ENCODE measurements at places on chromosomes 3 and 15.

DNA sequence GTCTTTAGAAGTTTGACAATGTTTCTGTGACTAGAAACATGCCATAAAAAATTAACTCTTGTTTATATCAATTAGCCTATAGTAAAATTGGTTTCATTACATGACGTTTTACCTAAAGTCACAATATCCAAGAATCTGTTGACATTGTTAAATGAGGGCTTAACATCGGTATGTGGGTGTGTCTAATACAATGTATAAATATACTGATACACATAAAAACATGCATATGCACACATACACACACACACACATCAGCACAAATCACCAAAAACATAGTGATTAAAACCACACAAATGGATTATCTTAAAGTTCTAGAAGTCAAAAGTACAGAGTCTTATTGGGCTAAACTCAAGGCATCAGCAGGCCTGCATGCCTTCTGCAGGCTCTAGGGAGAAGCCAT is 456.7 kb downstream of the NTRK3 start:
- no peak for DNase-seq

DNA sequence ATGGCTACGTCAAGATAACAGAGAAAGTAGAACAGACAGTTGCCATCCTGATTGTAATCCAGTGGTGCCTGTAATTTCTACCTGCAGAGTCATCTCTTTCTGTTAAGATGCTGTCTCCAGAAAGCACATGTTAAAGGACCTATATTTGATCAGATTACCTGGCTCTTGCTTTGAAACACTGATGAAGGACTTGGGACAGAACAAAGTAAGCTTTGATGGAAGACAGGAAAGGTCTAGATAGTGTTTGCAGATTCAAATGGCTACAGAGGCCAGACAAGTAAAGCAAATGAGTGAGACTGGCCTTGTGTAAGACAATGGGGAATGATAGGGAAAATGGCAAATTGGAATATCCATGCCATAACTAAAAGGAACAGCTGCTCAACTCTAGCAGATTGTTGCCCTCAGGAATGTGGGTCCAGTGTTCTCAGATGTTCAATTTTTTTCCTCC is 1.8 kb upstream of the GSK3B start:
- DNase-seq = no peak

- DNase-seq = no peak
Observed at GRCh38 chr3:177565981-177566380, 368.7 kb upstream of the TBL1XR1 start.

- DNase-seq = no peak
Observed at GRCh38 chr3:38313695-38314094, 31.6 kb downstream of the SLC22A14 start.

- no peak for DNase-seq
Observed at GRCh38 chr3:174270841-174271240, 588.3 kb upstream of the NAALADL2 start.

DNA sequence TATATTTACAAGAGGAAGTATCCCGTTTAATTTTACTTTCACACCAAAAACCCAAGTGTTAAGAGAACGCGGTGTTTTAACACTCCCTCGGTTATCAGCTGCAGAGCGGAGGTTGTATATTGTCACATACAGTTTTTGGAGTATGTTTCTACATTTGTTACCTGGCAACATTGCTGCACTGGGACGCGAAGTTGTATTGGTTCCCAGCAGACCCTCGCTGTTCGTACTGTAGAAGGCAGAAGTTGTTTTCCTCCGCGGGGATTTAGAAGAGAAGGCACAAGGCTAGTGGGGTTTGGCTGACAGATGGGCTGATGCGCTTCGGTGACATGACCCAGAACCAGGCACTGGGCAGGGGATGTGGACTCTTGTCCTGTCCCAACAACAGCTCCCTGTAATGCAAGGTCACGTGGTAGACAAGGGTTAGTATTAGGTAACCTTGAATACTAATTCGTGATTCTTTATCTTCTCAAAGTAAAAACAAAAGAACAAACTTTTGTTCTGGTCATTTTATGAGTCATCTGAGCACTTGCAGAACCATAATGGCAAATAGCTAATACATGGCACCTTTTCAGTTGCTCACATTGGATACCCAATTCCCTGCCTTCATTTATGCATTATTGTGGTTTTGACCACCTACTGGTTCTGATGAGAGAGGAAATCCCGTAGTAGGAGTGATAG is 230.4 kb upstream of the BHLHE40 start:
- DNase-seq = no peak

GRCh38 chr3:21962456-21962855 is 211.4 kb upstream of the ZNF385D start:
- no peak for DNase-seq

Data from stimulated activated CD8-positive, alpha-beta memory T cell treated with anti-CD3 and anti-CD28 coated beads, Interleukin-15, amount 100 ng/mL, for 4 hours (primary cell).